ENCODE measurements at places on chromosomes 3 and 15.
A peak's percentile ranks its signal among the peaks of the same experiment; 100 is the strongest.

DNA sequence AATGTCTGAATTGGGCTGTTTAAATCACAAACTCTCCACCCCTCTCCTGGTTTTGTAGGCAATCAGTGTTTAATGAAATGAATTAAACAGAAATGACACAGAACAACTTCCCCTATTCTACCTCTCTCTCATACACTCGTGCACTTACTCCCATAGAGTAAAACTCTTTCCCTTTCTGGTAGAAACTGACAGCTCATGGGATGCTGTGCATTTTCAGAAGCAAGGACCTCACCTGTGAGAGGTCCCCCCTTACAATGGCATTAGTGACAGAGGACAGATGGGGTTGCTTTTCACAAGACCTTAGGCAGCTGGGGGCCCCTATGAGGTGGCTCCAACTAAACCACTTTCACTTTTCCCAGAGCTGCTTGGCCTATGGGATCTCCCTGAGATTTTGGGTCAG, 31.9 kb downstream of the PARP16 start:
- no peak overlapping the region for H3K27ac ChIP-seq
- peaks cover 6% of the 10 kb centered on the region for H3K4me1 ChIP-seq
- H3K4me3 ChIP-seq = no peak overlapping the region
- H3K27me3 ChIP-seq = no peaks in the 10 kb centered on the region
- no peak for DNase-seq

GRCh38 chr15:76336254-76337058, at the start of gene ISL2:
Gene ISL2 (plus strand): TSS chr15:76336773. CDS start chr15:76336884, 111 bp downstream.
- no peaks in the 10 kb centered on the region for H3K27me3 ChIP-seq
- H3K27ac ChIP-seq = peak within 1 kb of the TSS; percentile 94
- peaks cover 11% of the 10 kb centered on the region for H3K4me1 ChIP-seq
- peak; percentile 97 for DNase-seq
- H3K36me3 ChIP-seq = peaks cover 28% of the 10 kb centered on the region

DNA sequence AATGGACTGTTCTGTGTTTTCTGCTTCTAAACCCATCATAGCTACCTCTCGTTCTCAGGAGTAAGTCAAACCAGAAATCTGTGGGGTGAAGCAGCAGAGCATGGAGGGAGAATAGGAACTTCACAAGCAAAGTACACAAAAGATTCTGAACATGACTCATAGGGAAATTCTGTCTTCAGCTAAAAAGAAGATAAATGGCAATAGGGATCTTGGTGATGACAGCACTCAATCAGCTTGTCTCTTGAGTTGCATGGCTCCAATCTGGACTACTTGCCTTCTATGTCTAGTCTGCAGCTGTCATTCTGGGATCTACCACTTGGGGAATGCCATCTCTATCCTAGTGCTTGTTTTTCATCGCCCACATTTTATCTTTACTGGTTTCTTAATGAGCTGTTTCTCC, 13.5 kb upstream of the GRAMD1C start:
- no peaks in the 10 kb centered on the region for H3K27me3 ChIP-seq
- H3K36me3 ChIP-seq = no peaks in the 10 kb centered on the region
- H3K4me1 ChIP-seq = no peaks in the 10 kb centered on the region
- no peak overlapping the region for H3K27ac ChIP-seq

GRCh38 chr3:182911782-182912111, 68.6 kb downstream of the DCUN1D1 start:
- peaks cover 4% of the 10 kb centered on the region for H3K4me1 ChIP-seq
- H3K27ac ChIP-seq = no peak overlapping the region
- no peak overlapping the region for H3K4me3 ChIP-seq
- H3K27me3 ChIP-seq = no peaks in the 10 kb centered on the region
- no peak for DNase-seq

- no peak overlapping the region for H3K27ac ChIP-seq
- no peaks in the 10 kb centered on the region for H3K36me3 ChIP-seq
- no peak for DNase-seq
- no peaks in the 10 kb centered on the region for H3K27me3 ChIP-seq
- no peaks in the 10 kb centered on the region for H3K4me1 ChIP-seq
These were observed 59.4 kb upstream of the ATP2C1 start for GRCh38 chr3:130834476-130834875.

GRCh38 chr3:58082047-58082446, 73.8 kb downstream of the FLNB start:
- H3K4me3 ChIP-seq = no peak overlapping the region
- H3K36me3 ChIP-seq = peaks cover 32% of the 10 kb centered on the region
- peak overlapping the region; percentile 67 for H3K27ac ChIP-seq
- H3K4me1 ChIP-seq = peaks cover 31% of the 10 kb centered on the region
- DNase-seq = peak; percentile 40

DNA sequence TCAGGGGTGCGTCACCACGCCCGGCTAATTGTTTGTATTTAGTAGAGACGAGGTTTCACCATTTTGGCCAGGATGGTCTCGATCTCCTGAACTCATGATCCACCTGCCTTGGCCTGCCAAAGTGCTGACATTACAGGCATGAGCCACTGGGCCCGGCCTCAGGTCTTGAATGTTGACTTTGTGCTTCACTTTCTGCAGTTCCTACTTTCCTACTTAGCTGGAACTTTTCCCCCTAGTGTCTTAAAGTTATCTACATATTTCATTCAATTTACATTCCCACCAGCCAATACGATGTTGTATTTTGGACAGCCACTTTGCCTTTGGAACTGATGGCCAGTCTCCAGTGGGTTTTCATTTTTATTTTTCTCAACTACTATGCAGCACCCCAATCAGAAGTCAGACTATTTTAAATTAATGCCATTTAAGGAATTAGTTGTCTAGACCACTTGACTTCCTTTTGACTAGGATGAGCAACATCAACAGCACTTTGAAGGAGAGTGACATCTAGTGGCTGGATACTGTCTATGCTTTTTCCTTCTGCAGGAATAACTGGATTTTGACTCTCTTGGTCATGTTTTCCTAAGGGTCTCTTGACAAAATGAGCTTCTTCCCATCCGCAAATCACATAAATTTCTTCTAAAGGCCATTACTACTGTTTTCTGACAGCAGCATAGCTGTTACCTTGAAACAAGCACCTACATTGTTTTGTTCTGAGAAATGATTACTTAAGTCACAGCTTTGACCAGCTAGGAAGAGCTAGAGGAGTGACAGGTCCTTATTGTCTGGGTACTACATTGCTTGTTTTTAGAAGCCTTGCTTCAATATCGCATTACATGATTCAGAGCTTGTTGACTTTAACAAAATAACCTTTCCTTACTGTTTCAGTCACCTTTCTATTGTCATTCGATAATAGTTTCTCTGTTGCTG, 140.2 kb downstream of the ITPR1 start:
- H3K27ac ChIP-seq = no peak overlapping the region
- no peaks in the 10 kb centered on the region for H3K27me3 ChIP-seq
- H3K4me1 ChIP-seq = peaks cover 4% of the 10 kb centered on the region
- no peaks in the 10 kb centered on the region for H3K36me3 ChIP-seq
- peak; percentile 73 for DNase-seq

DNA sequence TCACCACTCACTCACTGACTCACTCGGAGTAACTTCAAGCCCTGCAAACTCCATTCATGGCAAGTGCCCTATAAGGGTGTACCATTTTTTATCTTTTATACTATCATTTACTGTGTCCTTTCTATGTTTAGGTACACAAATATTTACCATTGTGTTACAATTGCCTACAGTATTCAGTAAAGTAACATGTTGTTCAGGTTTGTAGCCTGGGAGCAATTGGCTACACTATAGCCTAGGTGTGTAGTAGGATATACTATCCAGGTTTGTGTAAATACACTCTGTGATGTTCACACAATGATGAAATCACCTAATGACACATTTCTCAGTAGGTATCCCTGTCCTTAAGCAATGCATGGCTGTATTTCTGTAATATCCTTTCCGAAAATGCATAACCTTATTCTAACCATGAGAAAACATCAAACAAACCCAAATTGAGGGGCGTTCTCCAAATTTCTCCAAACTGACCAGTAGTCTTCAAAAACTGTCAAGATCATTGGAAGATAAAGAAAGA, 17.9 kb upstream of the CNOT10 start:
- no peak overlapping the region for H3K4me3 ChIP-seq
- DNase-seq = no peak
- H3K27me3 ChIP-seq = no peaks in the 10 kb centered on the region
- H3K4me1 ChIP-seq = peaks cover 2% of the 10 kb centered on the region

- no peaks in the 10 kb centered on the region for H3K4me1 ChIP-seq
- H3K27ac ChIP-seq = no peak overlapping the region
- no peaks in the 10 kb centered on the region for H3K36me3 ChIP-seq
- DNase-seq = no peak
- no peaks in the 10 kb centered on the region for H3K27me3 ChIP-seq
These were observed 91.3 kb downstream of the DTWD1 start for GRCh38 chr15:49712162-49712561.

DNA sequence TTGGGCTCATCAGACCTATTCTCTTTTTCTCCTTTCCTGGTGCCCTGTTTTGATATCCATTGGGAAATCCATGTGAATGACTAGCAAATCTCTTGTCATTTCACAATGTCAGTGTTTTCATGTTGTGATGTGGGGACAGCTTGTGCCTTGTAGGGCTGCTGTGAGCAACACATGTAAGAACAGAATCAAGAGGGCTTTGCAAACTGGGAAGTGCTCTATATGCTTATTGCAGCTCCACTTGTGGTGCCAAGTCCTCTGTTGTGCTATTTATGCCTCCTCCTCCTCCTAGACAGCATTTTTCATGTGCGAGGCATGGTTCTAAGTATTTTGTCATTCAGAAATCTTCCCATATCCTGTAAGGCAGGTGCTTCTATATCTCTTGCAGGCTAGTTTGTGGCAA, 56.4 kb downstream of the ZNF621 start:
- no peak overlapping the region for H3K4me3 ChIP-seq
- no peak overlapping the region for H3K27ac ChIP-seq
- H3K36me3 ChIP-seq = no peaks in the 10 kb centered on the region
- peaks cover 45% of the 10 kb centered on the region for H3K27me3 ChIP-seq

Measured in K562 (cell line).